ENCODE measurements at places on chromosomes 11 and 22.

DNA sequence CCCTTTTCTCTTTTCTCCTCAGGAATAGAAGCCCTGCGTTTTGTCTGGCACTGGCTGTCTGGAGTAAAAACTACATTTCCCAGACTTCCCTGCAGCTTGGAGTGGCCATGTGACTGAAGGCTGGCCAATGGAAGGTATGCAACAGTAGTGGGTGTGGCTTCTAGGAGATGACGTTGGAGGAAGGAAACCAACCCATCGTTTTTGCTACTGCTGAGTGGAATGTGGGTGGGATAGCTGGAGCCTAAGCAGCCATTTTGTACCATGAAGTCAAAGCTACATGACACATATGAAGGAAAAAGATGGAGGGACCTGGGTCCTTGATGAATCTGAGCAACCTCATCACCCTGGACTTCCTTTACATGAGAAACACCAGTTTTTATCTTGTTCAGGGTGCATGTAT, 19.6 kb downstream of the FGF3 start:
- DNase-seq = no peak

DNA sequence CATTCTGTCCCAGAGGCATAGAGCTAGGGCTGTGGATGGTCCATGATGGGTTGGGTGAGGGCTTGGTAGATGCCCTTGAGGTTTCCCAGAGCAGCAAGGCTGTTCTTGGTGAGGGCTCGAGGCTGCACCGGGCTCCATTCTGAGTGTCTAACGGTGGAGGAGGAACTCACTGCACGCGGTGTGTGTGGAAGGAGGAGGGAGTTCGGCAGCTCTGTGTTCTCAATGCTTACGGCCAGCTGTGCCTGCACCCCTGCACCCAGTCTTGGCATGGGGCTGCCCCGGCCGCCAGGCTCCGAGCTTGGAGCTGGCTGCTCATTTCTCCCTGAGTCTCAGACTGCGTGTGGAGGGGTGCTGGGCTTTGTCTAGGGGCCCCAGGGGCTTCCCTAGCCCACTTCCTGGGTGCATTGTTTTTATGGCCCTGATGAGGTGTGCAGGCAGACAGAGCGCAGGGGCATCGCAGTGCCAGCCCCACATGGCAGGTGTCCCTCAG, 1247.1 kb downstream of the BRD1 start:
- no peak for DNase-seq

DNA sequence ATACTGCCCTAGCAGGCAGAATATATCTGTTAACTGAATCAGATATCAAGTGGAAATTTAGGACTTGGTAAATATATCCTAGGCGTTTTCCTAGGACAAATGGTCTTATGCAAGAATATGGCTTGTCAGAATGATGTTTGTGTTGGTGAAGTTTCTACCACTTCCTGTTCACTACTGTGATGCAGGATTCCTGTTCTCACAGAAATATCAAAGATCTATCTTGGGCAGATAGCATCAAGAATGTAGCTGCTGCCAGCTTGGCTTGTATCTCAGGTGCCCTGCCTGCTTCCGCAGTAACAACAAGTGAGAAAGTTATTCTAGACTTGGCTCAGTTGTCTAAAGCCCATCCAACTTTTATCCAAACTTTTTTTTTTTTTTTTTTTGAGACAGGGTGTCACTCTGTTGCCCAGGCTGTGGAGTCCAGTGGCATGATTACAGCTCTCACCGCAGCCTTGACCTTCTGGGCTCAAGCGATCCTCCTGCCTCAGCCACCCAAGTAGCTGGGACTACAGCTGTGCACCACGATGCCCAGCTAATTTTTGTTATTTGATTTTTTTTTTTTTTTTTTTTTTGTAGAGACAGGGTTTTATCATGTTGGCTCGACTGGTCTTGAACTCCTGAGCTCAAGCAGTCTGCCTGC, 61.3 kb downstream of the PPME1 start:
- no peak for DNase-seq

DNA sequence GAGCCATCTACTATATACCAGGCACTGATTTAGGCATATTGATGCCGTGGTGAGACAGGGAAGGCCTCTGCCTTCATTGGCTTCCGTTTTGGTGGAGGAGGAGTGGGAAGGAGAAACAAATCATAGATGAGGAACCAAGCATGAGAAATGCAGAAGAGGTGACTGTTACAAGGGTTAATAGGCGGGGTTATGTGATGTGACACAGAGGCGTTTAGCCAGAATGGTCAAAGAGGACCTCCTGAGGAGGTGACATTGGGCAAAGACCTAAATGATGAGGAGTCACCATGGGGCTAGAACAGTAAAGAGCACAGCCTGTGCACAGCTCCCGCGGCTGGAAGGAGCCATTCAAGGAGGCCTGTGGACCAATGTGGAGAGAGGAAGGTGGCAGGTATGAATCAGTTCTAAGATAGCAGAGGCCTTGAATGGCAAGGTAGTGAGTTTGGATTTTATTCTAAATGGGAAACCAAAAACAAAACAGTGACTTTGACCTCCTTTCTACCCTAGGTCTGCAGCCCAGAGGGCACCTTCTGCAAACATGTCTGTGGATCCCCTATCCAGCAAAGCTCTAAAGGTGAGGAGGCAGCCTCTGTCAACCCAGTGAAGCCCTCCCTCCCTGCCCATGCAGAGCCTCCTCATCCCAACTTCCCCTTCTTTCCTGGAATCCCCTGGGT, 11.7 kb downstream of the MAFF start:
- DNase-seq = no peak

GRCh38 chr11:64305691-64306562, 603 bp downstream of the ESRRA start:
- peak; percentile 48 for DNase-seq

- no peak for DNase-seq
Observed at GRCh38 chr11:19728436-19728835, 15.8 kb downstream of the NAV2 start.

GRCh38 chr11:134763030-134763388, 351.0 kb upstream of the B3GAT1 start:
- no peak for DNase-seq

DNA sequence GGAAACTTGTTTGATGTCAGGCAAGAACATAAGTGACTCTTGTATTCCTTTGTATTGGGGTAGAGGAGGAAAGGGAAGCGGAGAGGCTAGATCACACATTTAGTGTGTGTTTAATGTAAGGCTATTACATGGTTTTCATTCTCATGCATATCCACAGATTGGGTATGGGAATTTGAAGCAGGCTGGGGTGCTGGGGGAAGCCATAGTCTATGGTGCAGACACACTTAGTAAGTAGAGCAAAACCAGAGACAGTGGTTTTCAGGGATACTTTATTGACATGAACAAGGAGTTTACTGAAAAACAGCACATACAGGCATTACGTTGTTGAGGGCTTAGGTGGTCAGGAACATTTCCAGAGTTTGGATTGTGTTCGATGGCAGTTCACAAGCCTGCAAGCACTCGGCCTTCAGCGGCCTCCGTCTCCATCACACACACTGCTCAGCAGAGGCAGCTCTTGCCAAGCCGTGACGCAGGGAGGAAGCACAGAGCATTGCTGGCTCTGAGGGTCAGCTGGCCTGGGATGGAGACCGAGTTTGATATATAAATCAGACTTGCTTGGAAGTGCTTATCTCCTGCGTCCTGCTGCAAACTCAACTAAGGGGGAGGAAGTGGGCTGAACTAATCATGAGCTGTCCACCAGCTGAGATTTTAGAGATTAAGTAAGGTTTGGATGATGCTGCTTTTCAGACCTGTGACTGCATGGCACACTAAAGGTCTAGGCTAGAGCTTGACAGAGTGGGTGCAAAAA, 25.3 kb downstream of the SCN3B start:
- no peak for DNase-seq

GRCh38 chr11:74748211-74749126, at the start of gene RNF169:
Gene RNF169, plus strand, starts transcription at chr11:74748849. Its CDS starts 32 bp downstream, at chr11:74748881.
- DNase-seq = peak; percentile 88

DNA sequence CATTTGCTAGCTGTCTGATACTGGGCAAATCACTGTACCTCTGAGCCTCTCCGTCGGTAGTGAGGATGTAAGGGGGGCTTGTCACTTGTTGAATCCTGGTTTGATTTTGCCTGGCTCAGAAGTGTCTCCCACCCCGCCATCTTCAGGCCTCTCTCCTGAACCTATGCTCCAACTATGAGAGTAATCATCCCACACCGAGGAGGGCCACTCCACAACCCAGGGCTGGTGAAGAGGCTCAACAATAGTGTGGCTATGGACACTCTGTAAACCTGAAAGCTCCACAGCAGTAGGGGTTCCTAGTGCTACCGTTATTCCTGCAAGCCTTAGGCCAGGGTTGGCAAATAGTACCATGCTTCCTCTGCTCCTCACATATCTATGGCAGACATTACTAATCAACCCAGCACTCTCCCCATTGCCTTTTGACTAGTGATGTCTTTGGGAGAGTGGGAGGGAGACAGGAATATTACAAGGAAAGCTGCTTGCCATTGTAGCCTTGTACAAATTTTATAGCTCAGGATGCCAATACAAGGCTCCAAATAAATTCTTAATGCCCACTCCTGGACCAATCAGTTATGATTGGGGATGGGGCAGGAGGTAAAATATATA, 134.0 kb upstream of the TEAD1 start:
- no peak for DNase-seq

GRCh38 chr11:63212742-63213141, 30.7 kb downstream of the SLC22A25 start:
- peak; percentile 15 for DNase-seq

DNA sequence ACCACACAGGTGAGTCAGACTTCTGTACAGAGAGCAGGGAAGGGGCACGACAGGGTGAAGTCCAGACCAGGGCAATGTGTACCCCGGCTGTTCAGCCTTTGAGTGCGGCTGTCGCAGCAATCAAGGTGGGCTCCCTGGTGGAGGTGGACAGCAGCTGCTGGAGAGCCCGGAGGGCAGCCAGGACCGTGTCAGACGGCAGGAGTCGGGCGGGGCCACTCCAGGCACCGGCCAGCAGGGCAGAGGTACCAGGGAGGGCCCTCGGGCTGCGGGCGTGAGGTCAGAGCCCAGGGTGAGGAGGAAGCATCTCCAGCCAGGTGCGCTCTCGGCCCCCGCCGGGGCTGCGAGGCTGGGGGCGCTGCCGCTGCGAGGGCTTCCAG, 802 bp upstream of the PIM3 start:
- no peak for DNase-seq

Measured in NCI-H460 (cell line).